ENCODE measurements at places on chromosomes 7 and 10.

- DNase-seq: no peak
Measured at GRCh38 chr10:10434312-10434711, 583.4 kb upstream of the CELF2 start.

GRCh38 chr7:115008465-115009114, 86.7 kb downstream of the MDFIC start:
- DNase-seq: no peak

- DNase-seq: no peak
Measured at GRCh38 chr10:74855027-74855426, 28.6 kb downstream of the KAT6B start.

GRCh38 chr7:24200407-24200966, 83.5 kb upstream of the NPY start:
- DNase-seq: no peak

GRCh38 chr7:130433301-130433700, 7.5 kb downstream of the CEP41 start:
- DNase-seq: no peak

DNA sequence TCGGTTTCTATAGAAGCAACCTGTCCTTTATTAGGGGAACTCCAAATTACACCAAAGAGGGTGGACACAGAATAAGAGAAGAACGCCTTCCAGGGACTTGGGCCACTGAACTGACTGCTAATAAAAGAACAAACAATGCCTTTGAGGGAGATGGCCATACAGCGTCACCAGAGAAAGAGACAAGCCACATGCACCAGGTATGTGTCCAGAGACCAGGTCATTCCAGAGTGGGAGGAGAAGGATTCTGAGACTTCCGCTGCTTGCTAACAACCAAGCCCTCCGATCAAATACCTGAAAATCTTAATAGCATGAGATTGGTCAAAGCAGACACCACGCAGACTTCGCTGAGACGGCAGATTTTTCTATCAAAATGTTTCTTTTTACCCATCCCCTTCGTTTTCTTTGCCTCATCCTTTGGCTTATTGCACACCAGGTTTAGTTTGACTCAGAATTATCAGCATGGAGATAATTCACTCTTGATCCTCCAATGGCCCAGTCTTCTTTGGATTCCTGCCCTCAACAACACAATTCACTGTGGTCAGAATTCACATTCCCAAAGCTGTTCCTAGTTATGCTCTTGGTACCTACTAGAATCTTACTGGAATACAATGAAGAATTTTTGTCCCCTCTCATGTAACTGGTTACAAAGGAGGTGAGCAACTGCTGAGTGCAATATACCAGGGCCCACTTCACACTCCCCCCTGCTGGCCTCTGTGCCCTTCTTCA, 87.4 kb upstream of the DDC start:
- DNase-seq: no peak

GRCh38 chr10:15370212-15370855, 755 bp downstream of the FAM171A1 start:
- no peak for DNase-seq

GRCh38 chr10:30037620-30038336, 21.6 kb downstream of the JCAD start:
- DNase-seq: no peak

GRCh38 chr7:91771921-91772815, 108.3 kb downstream of the MTERF1 start:
- DNase-seq: no peak

GRCh38 chr7:108097703-108098102, 32.5 kb downstream of the LAMB4 start:
- DNase-seq: no peak

GRCh38 chr10:95193944-95194343, at the start of gene ACSM6:
TSS of gene ACSM6 (plus strand) at chr10:95194238. CDS start at chr10:95194486, 248 bp downstream.
- DNase-seq: no peak

- DNase-seq: no peak
Measured at GRCh38 chr7:114740941-114741340, 181.0 kb upstream of the MDFIC start.

- DNase-seq: no peak
Measured at GRCh38 chr7:36895192-36895591, 170.9 kb upstream of the AOAH start.

- no peak for DNase-seq
Measured at GRCh38 chr10:129101232-129101980, 365.6 kb upstream of the MGMT start.

- DNase-seq: no peak
Measured at GRCh38 chr10:76136961-76137360, 705.5 kb downstream of the LRMDA start.

- DNase-seq: no peak
Measured at GRCh38 chr7:69624435-69625230, 26.4 kb downstream of the AUTS2 start.

- no peak for DNase-seq
Measured at GRCh38 chr10:37754538-37755323, 102.7 kb downstream of the ZNF248 start.

- no peak for DNase-seq
Measured at GRCh38 chr7:149196151-149196704, 882 bp downstream of the ZNF282 start.

DNA sequence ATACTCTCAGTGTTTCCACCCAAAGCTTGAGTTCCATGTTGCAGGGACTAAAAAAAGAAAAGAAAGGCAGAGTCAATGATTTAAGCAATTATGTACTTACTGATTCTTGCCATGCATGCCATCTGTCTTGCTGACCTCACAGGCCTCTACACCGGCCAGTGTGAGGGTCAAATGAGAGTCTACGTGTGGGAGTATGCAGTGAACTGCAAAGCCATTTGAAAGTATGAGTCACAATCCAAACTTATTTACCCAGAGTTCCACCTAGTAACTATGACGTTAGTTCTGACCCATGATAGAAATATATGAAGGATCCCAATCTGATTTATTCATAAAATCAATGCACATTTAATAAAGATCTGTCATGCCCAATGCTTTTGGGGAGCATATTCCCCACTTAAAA, 26.5 kb downstream of the PDE1C start:
- peak; percentile 42 for DNase-seq

GRCh38 chr7:29565224-29565630, 1.6 kb downstream of the PRR15 start:
- DNase-seq: no peak

DNA sequence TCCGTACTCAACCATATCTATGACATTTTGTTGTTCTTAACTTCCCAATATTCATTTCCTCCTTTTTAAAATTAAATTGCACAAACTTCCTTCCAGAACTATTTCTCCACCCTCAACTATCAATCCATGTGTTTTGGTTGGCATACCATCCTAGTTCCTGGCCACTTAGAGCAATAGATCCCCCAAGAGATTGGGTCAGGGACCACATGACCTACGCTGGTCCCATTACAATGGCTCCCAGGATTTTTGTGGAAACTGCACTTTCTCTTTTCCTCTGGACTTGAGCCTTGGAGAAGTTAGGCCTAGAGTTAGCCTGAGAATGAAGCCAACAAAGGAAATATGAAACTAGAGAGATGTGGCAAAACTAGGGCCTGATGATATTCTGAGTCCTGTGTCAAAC, 55.7 kb upstream of the CASD1 start:
- no peak for DNase-seq

- DNase-seq: peak; percentile 26
Measured at GRCh38 chr7:30224511-30225062, 59.8 kb upstream of the ZNRF2 start.

DNA sequence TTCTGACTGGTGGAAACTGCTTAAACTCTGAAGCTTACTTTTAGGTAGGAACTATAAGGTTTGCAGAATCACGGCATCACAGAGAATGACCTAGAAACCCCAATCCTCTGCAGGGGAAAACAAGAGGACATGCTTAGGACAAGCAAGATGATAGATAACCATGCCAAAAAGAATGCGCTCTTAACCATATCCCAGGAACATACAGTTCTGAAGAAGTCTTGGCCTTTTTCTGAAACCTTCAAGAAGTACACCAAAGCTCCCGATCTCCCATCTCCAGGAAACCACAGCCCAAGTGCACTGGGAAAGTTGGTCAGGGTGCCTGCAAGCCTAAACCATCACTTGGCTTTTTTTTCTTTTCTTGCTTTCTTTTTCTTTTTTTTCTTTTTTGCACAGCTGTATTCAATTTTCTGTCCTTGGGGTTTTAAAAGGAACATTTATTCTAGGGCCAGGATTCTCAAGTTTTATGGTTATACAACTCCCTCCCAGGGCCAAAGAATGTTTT, 12.2 kb upstream of the SVIL start:
- no peak for DNase-seq

GRCh38 chr10:91367127-91367531, 43.0 kb upstream of the HECTD2 start:
- no peak for DNase-seq

DNA sequence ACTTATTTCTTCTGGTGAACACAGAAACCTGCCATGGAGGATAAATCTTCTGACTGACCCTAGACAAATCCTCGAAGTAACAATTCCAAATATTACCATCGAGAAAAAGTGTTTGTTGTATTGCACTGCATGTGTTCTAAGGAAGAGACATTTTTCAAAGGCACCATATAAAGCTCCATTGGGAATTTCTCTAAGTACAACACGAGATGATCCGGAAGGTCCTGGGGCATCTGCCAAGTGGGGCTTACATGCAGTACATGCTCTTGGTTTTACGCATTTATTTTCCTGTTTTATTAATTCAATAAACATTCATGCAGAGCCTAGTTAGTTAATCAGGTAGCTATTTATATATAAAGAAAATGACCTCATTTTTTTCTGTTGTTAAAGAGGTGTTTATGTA, 692.0 kb upstream of the IGFBP3 start:
- no peak for DNase-seq

GRCh38 chr7:4871056-4871680, 9.3 kb upstream of the PAPOLB start:
- no peak for DNase-seq

DNA sequence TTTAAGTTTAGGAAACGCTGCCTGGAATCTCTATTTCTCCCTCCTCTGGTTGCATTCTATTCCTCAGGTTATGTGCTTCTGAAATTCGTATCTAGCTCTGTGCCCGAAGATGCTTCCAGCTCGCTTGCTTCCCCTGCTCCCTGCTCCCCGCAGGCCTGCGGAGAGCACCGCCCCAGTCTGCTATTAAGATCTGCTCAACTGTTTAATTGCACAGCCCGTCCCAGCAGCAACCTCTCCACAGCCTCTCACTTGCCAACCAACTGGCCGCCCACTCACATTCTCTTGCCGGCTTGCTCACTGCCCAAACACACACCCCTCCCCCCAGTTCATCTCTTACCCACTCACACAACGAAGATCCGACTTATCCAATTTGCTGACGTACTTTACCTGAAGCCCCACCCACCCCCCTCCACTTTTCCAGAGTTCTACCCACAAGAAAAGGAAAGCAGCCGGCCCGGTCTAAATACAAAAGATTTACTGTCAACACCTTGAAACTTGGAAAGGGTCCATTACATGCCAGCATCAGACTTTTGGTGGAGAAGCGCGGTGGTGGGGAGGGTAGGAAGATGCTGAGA, 167.3 kb upstream of the KLF14 start:
- DNase-seq: peak; percentile 83

DNA sequence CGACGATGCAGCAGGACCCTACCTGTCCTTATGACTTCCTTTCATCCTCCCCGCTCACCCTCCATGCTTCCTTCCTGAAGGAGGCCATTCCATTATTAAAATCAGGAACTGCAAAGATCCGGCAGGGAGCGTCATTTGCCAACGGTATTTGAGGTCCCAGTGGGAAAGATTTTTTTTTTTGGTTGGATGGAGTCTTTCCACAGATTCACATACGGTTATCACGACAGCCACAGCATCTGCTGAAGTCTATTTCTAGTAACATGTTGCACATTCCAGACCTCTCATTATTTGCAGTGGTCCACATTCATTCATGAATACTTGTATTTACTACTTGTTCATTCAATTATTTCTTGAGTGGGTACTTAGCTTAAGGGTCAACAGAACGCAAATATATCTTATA, 94.7 kb upstream of the LYZL2 start:
- DNase-seq: no peak

- DNase-seq: no peak
Measured at GRCh38 chr10:31321396-31321941, 2.5 kb downstream of the ZEB1 start.

DNA sequence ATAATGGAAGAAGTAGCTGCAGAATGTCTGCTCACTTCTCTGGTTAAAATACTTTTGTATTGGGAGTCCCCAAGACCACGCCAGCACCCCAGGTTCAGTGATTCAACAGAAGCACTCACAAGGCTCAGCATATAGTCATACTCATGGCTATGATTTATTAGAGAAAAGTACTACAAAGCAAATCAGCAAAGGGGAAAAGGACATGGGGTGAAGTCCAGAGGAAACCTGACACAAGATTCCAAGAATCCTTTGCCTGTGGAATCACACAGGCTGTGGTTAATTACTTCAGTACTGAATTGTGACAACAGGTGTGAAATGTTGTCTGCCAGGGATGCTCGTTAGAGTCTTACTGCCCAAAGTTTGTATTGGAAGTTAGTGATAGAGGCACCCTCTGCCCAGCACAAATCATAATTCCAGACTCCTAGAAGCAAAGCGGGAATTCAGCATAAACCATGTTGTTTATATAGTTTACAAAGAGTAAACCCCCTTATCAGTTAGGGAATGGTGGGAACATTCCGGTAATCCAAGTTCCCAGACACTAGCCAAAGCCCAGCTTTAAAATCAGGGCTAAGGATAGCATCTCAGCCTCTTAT, 79.4 kb downstream of the HYCC1 start:
- DNase-seq: no peak

DNA sequence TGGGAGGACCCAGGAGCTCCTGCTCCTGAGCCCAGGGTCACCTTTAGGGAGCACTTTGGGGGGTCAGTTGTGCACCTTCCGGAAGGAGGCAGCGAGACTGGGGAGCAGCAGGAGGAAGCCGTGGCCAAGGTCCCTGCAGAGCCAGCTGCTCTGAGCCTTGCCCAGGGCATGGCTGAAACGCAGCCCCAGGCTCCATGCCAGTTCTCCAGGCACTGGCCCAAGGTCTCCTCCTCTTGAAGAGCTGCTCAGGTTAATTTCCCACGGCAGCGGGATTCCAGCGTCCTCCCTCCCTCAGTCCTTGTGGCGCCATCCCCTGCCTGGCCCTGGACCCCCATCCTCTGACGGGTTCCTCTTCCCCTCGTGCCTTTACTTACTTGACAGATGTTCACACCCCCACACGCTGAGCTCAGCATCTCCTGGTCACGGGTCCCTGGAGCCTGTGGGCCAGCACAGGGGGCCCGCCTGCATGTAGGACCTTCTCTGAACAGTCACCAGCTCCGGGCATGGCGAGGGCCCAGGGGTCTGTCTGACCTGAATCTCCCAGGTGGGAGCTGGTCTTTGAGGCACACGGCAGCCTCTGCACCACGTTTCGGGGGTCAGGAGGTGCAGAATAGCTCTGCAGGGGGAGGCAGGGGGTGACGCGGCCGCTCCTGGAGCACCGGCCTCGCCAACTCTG, 16.7 kb upstream of the CFAP46 start:
- no peak for DNase-seq

GRCh38 chr10:59285073-59285472, 77.3 kb downstream of the FAM13C start:
- no peak for DNase-seq
